ENCODE measurements at places on chromosomes 4 and X.

GRCh38 chrX:112814496-112814895 lies 26.1 kb downstream of the AMOT start:
- DNase-seq, result no peak

DNA sequence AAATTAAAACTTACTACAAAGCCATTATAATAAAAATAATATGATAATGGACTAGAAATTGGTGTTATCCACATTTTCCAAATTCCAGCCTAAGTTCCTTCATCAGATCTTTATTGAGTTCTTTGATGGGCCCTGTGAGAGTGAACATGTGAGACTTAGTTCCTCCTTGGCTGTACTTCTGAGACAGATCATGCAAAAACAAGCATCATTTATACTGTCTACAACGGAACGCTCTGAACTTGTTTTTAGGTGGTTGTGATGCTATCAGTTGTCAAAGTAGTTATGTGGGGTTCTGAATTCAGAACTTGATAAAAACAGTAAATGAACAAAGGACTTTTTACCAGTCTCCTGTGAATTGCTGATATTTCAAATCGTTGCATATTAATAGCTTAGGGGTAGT lies 48.9 kb downstream of the JADE3 start:
- no peak for DNase-seq

DNA sequence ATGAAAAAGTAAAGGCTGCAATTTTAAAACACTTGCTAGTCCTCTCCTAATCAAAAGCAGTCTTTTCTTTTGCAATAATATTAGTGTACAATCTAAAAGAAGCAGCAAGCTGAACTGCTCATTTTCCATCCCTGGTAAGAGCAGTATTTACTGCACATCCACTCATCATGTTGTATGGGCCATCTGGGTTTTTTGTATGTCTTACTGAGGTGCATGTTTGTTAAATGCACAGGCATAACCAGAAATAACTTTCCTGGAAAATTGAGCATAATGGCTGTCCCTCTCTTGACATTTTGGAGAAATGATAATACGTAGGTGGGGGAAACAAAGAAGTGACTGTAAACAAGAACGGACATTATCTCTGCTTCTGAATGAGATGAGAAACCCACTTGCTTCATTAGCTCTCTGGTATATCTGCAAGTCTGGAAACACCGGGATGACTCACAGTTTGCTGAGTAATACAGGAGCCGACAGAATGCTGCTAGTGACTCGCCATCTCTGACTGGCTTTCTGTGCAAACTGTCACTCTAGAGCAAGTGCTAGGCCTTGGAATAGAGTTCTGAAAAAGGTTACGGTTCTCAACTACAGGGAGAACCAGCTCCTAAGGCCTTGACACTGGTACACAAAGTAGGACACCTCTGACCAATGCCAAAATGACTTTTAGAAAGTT lies 85.7 kb upstream of the MTM1 start:
- DNase-seq, result no peak

DNA sequence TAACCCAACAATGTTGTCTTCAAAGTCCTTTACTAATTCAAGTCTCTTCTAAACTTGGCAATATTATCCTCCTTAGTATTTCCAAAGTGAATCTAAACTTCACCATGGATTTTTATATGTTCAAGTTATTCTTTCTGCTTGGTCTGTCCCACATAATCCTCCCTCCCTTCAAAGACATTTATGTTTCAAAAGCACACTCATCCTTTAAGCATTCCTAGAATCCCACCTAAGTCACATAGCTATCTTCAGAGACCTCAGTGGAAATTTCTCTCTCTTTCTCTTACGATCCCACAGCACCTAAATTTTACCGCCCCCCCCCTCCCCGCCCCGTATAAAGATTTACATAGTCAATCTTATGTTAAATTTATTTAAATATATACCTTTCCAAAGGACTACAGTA lies 314.9 kb upstream of the GRIA3 start:
- DNase-seq, result no peak

DNA sequence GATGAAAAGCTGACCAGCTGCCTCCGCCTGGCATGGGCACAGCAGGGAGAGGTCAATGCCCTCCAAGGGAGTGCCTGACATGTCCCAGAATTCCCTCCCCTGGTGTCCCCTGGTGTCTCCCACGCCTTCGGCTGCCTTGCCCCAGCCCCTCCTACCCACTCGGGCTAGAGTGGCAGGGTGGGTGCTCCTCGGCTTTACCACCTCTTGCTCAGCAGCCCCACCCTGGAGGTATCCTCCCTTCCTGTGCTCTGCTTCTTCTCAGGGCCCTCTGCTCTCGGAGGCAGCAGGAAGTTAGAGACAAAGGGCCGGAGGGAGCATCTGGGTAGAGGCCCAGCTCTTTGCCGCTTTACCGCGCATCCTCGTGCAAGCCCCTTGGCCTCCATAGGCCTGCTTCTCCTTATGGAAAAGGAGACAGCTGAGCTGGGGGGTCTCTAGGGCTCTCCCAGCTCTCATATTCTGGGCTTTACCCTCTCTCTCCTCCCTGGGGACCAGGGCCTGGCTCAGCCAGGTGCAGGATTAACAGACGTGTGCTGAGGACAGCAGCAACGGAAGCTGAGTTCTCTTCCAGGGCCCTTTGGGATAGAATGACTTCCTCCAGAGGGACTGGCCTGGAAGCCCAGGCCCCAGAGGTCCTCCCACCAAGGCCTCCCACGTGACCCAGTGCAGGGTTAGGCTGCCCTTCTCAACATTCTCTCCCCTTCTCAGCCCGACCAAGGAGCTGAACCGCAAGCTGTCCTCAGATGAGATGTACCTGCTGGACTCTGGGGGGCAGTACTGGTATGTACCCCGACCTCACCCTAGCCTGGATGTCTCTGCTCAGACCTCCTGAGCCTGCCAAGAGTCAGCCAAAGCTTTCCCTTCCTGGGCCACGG lies 17.2 kb downstream of the XPNPEP2 start:
- DNase-seq, result no peak

GRCh38 chrX:118637997-118638396 lies 89.4 kb upstream of the IL13RA1 start:
- DNase-seq, result no peak

GRCh38 chrX:51893931-51894696 lies 691 bp downstream of the MAGED1 start:
- no peak for DNase-seq

DNA sequence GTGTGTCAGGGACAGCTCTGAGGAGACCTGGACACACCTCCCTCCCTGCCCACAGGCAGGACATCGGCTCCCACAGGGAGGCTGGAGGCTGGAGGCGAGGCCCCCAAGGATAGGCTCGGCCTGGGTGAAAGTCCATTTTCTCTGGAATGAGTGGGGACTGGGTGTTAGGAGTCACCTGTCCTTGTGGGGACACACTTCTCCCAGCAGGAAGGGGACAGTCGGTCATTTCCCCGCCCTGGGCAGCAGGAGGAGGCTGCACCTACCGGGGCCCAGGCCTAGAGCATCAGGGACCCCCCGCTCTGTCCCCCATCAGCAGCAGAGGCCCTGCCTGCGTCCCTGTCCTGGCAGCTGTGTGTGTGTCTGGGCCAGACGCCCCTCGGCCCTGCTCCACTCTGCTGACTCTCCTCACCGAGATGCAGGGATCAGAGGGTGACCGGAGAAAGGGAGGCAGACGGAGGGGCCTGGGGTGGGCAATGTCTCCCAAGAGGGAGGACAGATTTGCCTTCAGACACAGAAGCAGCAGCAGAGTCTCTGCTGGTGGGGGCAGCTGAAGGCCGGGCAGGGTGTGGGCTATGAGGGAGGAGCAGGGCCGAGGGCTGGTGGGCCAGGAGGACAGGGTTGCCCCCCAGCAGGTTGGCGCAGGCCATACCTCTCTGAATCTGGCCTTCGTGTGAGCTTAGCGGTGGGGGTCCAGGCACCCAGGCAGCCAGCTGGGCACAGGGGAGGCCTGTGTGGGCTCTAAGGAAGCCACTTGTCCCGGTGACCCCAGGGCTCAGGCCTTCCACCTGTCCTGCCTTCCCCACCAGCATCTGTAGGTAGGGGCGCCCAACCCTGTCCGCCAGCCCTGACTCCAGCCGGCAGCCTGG lies 125.7 kb upstream of the NKX1-1 start:
- DNase-seq, result no peak

DNA sequence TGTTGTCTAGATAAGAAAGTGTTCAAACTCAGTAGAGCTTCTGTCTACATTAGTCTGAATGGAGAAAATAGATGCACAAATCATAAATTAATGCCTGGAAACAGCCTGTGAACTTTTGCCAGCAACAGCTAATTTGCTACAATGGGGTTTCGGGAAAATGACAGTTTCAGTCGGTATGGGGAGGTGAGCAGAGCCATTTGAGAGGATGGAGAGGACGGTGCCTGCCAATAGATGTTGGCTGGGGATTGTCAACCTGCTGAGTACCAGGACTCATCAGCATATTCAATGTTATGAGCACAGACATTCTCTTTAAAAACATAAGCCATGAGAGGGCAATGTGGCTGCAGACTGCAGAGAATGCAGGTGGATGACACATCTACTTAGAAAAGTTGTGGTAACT lies 230.3 kb upstream of the PCDH18 start:
- no peak for DNase-seq

DNA sequence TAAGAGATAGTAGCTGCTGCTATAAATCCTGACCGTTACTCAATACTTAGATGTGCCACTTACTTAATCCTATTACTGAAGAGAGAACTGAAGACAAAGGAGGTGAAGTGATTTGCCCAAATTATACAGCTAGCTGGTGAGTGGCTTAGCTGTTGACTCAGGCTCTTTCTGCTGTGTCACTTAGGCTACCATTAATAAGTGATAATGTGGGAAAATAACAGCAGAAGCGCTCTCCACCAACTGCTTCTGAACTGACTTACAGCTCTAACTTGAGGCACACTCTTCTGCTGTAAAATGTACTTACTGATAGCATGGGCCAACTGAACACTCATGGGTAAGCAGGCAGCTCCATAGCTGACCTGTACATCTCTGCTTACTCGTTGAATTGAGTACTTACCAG lies 7.5 kb upstream of the KLHL5 start:
- no peak for DNase-seq

GRCh38 chr4:185712350-185713024 lies 99.5 kb downstream of the SORBS2 start:
- DNase-seq, result no peak

- no peak for DNase-seq
These were observed 289.4 kb downstream of the ANKRD50 start for GRCh38 chr4:124423160-124423559.

DNA sequence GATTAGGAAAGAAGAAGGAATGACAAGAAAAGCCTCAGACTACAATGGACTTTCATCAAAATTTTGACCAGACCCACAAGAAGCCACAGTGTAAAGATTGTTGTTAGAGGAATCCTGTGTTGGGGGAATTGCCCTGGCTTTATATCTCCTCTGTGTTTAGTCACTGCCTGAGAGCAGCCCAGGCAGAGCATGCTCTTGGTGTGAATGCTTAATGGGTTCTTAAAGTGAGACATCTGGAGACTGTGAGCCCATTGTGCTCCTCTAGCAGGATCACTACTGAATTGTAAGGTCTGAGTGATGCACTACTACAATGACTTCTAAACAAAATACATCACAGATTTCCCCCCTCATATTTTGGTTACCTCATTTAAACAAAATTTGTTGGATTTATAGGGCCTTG lies 1860.5 kb upstream of the ADGRL3 start:
- no peak for DNase-seq

GRCh38 chr4:64766565-64766964 lies 357.3 kb upstream of the TECRL start:
- no peak for DNase-seq

DNA sequence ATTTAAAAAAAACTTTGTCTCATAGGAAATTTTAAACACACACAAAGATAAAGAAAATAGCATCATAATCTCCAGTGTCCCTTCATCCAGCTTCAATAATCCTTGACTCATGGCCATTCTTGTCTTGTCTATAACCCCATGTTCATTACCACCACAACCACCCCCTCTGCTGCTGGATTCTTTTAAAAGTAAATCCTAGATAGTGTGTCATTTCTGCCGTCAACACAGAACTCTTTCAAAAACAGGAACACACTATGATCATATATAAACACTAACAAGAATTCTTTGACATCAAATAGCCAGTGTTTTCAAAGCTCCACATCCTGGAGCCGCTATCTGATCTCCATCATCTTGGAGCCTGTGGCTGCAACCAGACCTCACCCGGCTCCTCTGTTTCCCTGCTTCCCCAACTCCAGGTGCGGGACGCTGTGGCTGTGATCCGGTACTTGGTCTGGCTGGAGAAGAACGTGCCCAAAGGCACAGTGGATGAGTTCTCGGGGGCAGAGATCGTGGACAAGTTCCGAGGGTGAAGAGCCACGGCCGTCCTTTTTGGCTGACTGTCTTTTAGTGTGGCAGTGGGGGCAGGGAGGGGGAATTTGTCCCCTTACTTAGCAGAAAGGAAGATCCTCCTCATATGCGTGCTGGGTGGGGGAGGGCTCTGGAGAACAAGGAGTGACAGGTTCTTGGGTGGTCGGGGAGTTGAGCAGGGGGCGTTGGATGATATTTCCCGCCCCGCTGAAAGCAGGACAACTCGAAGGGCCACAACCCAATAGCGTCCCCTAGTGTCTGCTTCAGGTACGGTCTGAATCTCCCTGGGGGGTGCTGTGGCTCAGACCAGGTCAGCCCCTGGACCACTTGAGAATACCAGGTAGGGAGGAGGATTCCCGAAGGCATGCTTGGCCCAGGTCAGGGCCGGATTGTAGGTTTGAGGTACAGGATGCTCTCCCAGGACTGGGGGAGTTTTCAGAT lies 15.6 kb downstream of the XPNPEP2 start:
- no peak for DNase-seq

GRCh38 chr4:19372390-19372789 lies 879.3 kb upstream of the SLIT2 start:
- DNase-seq, result no peak

DNA sequence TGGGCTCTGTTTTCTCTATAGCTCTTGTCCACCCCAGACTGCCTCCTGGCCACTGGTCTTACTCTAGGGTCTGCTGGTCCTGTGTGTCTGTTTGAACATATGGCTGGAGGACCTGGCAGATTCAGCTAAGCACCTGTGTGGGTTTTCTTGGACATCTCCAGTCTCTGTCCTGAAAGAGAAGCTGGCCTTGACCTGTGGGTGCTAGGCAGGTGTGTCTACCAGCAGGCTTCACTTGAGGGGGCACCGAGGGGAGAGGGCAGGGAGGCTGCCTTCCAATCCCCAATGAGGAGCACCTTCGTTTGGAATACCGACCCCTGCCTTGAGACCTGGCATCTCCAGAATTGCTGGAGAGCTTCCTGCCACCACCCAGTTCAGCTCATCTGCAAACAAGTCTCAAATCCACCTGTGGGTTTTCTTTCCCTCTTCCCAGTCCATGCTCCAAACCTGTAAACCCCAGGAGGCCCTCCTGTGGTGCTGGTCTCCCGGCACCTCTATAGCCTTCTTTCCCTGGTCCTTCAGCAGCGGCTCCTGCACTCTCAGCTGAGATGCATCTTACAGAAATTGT lies 45.2 kb downstream of the HTRA3 start:
- no peak for DNase-seq

DNA sequence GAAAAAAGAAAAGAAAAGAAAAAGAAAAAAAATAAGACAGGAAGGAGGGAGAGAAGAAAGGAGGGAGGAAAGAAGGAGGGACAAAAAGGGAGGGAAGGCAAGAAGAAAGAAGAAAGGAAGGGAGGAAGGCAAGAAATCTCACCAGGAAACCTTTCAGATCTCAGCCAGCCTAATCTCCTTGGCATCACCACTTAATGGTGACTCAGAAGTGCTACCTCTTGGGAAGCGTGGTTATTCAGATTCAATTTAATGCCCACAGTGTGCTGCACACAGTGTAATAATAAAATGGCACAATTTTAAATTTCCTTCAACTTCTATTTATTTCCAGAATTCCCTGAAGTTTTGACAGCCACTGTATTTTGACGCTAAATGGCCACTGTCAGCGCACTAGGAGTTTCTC lies 50.3 kb downstream of the DKK2 start:
- no peak for DNase-seq
